ENCODE measurements at places on chromosomes 11 and 22.

GRCh38 chr22:39931251-39931650, 28.9 kb upstream of the TMA7B start:
- DNase-seq, result no peak

DNA sequence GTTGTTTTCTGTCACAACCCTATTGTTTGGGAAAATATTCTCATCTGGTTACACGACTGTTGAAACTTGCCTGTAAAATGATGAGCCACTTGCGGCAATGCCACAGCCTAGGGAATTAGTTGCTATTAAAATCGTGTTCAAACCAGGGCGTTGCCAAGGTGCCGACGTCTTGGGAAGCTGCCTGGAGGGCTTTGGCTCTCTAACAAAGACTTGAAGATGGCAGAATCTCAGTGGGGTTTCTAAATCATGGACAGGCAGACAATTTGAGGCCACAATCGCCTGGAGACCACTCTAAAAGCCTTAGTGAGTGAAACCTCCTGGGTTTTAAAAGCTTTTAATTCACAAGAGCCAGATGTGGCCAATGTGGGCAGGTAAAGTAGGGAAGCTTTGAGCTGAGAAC, 117.2 kb upstream of the BMAL1 start:
- no peak for DNase-seq

DNA sequence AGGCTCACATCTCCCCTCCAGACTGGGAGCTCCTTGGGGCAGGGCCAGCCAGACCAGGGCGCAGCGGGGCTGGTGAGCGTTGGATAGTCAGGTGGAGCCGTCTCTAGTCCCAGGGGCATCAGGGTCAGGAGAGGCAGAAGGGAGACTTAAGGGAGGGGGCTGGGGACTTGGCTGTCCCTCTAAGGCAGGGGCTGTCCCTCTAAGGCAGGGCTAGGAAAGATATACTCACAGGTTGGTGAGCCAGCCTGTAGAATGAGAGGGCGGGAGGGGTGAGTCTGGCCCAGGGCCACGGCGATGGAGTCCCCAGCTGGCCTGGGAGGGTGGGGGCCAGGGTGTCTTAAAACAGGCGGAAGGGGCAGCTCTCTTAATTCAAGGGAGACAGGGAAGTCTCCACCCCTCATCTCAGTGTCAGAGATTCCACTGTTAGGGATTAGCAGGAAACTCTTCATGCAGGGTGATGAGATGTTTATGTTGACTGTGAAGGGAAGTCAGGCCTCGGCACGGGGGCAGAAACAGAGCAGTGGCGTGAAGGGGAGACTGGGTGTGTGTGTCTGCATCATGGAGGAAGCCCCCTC, 11.3 kb downstream of the P2RY2 start:
- DNase-seq, result no peak

DNA sequence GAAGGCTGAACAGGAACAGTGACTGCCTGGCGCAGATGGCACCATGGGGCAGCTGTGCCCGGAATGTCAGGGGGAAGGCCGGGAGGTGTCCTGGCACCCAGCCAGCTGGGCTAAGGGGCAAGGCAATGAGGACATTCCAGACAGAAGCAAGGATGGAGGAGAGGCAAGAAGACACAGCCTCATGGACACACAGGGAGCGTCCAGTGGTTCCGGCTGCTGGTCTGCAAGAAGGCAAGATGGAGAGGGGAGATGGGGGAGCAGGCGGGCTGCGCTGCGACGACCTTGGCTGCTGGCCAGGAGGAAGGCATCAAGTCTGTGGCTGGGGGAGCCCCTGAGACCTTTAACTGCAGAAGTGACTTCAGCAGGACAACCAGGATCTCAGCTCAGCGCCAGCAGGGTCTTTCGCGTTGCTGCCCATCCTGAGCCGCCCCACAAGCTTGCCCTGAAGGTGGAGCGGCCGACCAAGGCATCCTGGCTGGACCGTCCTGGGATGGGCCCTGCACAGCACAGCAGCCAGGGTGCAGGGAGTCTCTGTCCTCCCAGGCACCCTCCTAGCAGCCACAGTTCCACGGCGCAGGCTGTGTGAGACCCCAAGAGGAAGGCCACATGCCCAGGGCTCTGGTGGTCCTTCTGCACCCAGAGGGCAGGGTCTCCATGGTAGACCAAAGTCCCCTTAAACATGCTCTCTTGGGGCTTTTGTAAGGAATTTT, 531.7 kb downstream of the BRD1 start:
- no peak for DNase-seq
